NCI-H774 (cell line): ENCODE measurements at places on chromosomes 11 and 22.

DNA sequence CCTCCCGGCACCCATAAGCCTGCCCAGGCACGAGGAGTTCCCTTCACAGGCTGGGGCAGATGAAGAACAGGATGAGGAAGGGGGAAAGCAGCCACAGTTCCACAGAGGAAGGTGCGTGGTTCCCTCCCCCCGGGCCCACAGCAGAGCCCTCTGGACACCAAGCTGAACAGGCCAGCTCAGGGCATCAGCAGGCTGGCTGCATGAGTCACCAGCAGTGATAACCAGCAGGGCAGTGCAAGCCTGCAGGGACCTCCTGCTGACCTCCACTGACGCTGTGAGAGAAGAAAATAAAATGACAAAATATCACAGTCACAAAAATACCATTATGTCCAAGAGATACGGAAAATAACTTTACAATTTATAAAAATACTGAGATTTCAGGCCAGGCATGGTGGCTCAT is 11.5 kb downstream of the RTL6 start:
- no peak for DNase-seq

- DNase-seq, result no peak
Observed at GRCh38 chr22:29146771-29147170, 58.9 kb upstream of the EMID1 start.

- no peak for DNase-seq
Observed at GRCh38 chr11:12524865-12525264, 147.5 kb downstream of the PARVA start.

- no peak for DNase-seq
Observed at GRCh38 chr22:33957086-33957485, 36.8 kb upstream of the LARGE1 start.

- no peak for DNase-seq
Observed at GRCh38 chr11:65432686-65433582, 10.3 kb downstream of the NEAT1 start.

DNA sequence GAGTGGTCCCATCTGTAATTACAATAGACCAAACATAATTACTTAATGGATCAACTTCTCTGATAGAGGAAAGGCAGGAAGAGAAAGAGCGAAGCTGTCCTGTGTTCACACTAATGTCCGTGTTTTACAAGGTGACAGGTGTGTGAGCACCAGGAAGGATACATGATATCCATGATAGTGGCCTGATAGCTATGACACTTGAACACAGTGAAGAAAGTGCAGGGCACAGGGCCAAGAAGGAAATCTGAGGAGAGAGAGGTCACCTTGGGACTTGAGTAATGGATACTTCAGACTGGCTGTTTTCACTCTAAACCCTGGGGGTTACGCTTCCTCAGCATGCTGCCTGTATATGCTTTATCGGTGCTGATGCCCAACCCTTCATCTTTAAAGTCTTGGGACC is 29.4 kb downstream of the TUB start:
- DNase-seq, result no peak

DNA sequence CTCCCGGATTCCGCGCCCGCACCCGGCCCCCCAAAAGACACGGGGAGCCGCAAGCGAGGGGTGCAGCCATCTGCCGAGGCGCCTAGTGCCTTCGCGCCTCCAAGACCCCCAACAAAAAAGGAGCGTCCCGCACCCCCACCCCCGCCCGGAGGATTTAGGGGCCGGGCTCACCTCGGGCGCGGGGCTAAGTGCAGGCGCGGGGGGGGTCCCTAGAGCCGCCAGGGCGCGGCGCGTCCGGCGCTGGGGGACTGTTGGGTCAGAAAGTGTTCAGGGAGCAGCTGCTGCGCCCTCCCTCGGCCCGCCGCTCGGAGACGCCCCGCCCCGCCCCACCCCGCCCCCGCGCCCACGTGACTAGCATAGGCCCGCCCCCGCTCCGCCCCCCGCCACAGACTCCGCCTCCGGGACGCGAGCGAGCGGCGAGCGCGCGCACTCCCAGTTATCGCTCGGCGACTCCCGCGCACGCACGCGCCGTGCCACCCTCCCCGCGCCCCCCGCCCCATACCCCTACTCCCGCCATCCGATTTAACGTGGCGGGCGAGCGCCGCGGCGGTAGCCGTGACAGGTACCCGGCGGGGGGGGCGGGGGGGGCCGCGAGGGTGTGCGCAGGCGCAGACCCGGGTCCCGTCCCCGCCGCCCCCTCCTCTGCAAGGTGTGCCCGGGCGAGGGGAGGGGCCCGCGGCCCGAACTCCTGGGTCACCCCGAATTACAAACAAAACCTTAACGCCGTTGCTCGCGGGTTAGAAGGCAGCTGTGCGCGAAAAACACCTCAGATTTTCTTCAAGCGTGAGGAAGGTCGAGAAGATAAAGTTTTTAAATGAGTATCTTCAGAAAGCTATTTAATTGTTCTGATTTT is 56.2 kb downstream of the KCNJ4 start:
- DNase-seq, result peak; percentile 49

DNA sequence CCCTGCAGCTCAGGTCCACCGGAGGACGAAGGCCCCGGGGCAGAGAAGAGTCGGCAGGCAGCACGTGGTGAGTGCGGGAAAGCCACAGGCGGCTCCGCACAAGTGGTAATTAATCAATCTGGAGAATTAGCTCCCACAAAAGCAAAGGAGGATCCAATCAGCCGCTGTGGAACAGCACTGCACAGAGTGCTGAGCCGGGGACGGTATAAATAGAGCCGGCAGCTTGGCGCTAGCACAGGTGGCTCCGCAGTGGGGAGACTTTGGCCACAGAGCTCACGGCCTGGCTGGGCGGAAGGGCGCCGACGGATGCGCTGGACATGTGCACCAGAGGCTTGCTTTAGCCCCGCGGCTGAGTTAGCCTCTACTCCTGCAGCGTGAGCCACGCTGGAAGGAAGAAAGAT is 48.9 kb downstream of the IGSF9B start:
- no peak for DNase-seq

GRCh38 chr11:27370374-27370773 is 7.4 kb upstream of the CCDC34 start:
- DNase-seq, result no peak

- DNase-seq, result no peak
Observed at GRCh38 chr11:32774081-32774480, 20.4 kb downstream of the CCDC73 start.

DNA sequence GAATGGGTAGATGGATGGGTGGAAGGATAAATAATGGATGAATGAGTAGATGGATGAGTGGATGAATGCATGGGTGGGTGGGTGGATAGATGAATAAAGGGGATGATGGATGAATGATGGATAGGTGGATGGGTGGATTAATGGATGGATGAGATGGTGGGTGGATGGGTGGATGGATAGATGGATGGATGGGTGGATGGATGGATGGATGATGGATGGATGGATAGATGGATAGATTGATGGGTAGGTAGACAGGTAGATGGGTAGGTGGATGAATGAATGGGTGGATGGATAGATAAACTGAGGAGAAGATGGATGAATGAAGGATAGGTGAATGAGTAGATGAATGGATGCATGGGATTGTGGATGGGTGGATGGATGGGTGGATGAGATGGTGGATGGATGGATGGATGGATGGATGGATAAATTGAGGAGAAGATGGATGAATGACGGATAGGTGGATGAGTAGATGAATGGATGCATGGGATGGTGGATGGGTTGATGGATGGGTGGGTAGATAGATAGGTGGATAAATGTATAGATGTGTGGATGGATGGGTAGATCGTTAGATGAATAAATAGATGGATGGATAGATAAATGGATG is 331.3 kb downstream of the MN1 start:
- DNase-seq, result no peak

DNA sequence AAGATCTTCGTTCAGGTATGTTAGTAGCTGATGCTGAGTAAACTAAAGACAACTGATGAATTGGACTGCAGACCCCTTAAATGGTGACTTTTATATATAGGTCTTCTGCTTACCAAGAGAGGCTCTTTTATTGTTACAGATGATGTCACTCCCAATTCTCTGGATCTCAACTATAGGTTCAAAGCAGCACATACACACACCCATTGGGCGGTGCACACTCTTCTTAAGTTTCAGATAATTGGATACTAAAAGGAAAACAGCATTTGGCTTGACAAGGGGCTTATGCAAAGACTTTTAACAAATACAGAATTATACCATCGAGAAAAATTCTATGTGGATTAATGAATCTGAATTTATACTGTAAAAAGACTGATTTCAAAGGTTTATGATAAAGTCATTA is at the start of gene PTH:
Gene PTH (minus strand): TSS at position 69 of the 400 bp plus-strand sequence. CDS start 3,142 bp downstream, outside the sequence.
- DNase-seq, result no peak

- no peak for DNase-seq
Observed at GRCh38 chr11:63853476-63853875, 14.6 kb downstream of the MARK2 start.

GRCh38 chr11:42025121-42025803 is 565.8 kb upstream of the LRRC4C start:
- DNase-seq, result no peak

DNA sequence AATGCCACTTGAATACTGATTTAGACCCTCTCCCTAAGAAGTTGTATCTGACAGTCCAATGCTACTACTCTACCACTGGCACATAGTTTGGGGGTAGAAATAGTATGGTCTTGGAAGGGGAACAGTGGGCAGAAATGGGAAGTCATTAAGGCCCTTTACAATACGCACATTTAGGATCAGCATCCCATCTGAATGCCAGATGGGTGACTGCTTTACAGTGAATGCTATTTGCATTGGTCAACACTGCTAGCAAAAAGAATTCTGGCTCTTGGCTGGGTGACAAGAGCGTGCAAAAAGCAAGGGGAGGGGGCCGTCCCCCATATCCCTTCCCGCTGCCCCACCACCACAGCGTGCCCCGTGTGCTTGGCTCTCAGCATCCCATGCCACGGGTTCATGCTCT is 104.7 kb upstream of the BID start:
- DNase-seq, result no peak
